NT2/D1 (cell line): ENCODE measurements at places on chromosomes 2 and 18.

GRCh38 chr2:157355618-157356017 lies 30.0 kb upstream of the ERMN start:
- DNase-seq: peak; percentile 27

DNA sequence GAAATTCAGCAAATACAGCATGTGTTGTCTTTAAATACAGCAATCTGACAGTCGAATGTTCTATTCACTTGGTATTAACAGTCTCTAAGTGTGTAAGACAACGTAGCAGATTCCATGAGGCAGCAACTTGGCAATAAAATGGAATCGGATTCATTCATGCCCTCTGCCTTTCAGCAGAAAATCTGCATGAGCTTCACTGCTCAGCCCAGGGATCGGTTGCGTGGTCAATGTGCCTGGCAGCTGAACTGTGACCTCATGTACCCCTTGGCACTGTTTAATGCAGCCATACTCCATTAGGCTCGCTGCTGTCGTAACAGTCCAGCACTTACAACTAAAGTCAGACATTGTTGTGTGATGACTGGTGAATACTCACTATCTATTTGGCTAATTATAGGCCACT lies 17.7 kb upstream of the RGPD4 start:
- DNase-seq: no peak

DNA sequence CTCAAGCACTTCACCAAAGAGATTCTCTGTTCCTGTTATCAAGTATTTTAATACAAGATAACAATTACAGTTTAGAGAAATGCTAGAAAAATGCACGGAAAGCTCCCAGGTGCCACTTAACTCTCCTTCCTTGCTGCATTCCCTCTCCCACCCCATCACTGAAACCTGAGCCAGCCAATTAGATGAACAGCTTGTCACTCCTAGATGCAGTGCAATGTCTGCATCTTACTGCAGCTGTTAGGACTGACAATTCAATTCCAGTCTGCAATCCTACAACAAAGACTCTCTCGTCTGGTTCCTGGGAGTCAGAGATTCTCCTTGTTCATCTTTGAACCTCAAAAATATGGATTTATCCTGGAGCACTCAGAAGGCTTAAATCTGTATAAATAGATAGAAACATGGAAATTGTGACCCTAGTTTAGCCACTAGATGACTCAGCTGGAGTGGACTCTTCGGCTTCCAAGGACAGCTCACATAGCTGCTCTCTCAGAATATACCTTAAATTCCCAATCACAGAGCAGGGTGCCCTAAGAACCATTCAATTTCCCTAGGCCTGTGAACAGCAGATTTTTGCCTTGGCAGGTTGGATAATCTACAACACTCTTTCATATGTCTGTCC lies 311.1 kb downstream of the NRXN1 start:
- DNase-seq: no peak

DNA sequence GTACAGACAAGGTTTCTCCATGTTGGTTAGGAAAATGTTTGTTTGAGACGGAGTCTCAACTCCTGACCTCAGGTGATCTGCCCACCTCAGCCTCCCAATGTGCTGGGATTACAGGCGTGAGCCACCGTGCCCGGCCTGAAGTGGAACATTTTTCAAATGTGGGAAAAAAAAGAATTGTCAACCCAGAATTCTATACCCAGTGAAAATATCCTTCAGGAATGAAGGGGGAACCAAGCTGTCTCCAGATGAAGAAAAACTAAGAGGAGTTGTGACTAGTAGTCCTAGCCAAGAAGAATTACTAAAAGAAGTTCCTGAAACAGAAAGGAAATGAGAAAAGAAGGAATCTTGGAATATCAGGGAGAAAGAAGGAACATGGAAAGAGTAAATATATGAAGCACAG lies 25.7 kb downstream of the RAPGEF4 start:
- DNase-seq: no peak

- DNase-seq: no peak
Measured at GRCh38 chr2:147351784-147352183, 493.0 kb upstream of the ACVR2A start.

- no peak for DNase-seq
Measured at GRCh38 chr18:2847317-2848246, 776 bp downstream of the EMILIN2 start.

DNA sequence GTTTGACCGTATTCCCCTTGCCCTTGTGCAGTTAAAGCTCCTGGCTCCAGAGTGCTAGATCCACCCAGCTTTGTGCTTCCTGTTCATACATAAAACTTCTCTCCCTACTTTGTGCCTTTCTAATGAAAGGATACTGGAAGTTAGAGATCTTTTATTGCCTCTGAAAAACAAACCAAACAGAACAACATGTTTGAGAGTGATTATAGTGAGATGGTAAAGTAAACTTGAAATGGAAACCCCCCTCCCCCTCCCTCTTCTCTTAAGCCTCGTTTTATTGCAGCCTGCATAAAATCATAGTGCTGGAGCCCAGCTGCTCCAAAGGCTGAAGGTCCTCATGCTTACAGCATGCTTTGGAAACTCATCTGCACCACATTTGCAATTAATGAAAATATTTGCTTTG lies 125.1 kb downstream of the TANC1 start:
- no peak for DNase-seq

GRCh38 chr2:37875403-37875906 lies 49.6 kb upstream of the RMDN2 start:
- DNase-seq: no peak

DNA sequence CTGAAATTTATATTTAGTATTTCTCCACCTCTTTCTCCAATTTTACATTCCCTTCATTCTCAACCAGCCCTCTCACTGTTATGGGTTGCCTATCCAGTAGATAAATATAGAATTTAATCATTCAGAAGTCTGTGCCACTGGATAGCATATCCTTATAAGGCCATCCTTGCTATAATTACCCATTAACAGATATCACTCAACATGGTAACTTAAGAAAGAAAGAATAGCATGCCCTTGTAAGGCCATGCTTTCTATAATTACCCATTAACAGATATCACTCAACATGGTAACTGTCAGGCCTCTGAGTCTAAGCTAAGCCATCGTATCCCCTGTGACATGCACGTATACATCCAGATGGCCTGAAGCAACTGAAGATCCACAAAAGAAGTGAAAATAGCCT lies 1137.4 kb upstream of the FAM98A start:
- no peak for DNase-seq

- no peak for DNase-seq
Measured at GRCh38 chr2:95530734-95531133, 46.2 kb upstream of the TRIM43B start.

DNA sequence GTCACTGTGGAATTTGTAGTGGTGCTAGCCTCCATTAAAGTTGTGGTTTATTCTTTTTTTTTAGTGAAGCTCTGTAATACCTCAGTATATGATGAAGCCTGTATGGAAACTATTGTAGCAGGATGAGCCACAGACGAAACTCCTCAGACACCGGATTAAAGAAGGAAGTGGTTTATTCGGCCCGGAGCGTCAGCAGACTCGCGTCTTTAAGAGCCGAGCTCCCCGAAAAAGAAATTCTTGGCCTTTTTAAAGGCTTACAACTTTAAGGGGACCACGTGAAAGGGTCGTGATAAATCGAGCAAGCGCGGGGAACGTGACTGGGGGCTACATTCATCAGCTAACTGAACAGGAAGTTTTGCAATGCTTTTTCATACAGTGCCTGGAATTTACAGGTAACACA lies 8.1 kb upstream of the CCL20 start:
- no peak for DNase-seq

- no peak for DNase-seq
Measured at GRCh38 chr2:196220671-196221070, 49.3 kb upstream of the STK17B start.

DNA sequence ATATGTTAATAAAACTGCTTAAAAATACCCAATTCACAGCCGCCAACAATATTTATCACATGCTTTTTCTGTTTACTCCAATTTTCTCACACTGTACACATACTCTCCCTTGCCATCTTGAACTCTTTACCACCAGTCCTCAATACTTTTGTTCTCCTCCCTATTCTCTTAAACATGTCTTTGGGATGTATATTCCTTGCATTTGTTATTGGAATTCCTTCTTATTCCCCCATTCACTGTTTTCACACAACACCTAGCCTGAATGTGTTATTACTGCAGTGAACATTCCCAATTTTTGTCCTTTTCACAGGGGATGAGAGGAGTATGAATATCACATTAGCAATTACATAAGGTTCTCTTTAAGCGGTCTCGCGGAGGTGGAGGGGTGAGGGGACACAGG lies 94.7 kb downstream of the USP34 start:
- DNase-seq: no peak

- DNase-seq: no peak
Measured at GRCh38 chr2:206040525-206040924, 45.4 kb downstream of the INO80D start.

DNA sequence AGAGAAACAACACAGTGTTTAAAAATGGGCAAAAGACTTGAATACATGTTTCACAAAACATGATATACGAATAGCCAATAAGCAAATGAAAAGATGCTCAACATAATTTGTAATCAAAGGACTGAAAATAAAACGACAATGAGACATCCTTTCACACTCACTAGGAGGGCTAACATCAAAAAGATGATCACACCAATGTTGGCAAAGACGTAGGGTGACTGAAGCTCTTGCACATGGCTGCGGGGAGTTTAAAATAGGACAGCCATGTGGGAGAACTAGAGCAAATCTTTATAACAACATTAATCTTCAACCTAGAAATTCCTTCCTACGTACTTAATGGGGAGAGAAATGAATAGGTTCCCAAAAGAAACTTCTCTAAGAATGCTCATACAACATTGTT lies 19.2 kb upstream of the SEH1L start:
- no peak for DNase-seq

- DNase-seq: no peak
Measured at GRCh38 chr2:136232456-136233172, 114.7 kb upstream of the CXCR4 start.

GRCh38 chr2:191195021-191195420 lies 44.2 kb upstream of the STAT4 start:
- DNase-seq: no peak

DNA sequence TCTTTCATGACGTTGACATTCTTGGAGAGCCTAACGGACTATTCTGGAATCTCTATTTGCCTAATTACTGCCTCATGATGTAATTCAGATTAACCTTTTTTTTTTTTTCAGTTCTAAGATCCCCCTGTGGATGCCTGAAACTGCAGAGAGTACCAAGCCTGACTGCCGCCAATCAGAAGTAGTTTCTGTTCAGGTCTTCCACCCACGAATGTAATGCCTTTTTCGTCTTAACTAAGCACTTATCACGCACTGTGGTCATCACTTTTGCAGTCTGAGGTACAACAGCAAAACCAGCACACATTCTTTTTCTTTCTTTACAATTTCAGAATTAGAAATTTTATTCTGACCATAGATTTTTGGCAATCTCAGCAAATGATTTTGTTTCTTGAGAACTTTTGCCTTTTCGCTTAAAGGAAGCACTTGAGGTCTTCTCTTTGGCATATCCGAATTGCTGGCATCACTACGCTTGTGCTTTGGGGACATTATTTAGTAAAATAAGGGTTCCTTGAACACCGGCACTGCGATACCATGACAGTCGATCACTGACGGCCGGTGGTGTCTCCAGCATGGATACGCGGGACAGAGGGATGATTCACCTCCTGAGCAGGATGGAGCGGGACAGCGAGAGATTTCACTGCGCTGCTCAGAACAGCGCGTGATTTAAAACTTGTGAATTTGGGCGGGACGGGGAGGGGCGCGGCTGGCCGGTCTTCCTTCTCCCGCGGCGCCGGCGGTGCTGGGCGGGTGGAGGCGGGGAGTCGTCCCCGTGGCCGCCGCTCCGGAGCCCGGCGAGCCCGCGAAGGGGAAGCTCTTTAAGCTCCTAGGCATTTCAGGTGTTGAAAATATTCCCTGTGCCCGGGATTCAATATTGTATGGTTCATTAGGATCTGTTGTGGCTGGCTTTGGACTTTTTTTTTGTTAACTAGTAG lies 32.0 kb upstream of the GPR55 start:
- DNase-seq: peak; percentile 36

DNA sequence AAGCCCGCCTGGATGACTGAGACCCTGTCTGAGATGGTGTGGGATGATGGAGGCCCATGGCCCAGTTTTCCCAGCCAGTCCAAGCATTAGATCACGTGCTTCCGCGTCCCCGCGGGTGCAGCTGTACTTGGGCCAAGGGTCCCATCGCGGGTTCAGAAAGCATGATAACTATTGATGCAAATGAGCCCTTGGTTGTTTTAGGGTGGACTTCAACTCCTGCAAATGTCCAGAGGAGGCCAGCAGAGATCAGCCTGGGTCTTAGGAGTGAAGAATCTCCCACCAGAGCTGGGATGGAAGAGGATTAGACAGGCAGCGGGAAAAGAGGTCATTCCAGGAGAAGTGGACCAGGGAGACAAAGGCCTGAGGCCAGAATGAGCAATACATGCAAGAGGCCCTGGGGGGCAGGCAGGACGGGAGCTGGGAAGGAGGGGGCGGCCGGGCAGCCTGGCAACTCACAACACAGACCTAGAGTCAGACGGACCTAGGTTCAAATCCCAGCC lies 89.9 kb upstream of the TMEM247 start:
- no peak for DNase-seq

DNA sequence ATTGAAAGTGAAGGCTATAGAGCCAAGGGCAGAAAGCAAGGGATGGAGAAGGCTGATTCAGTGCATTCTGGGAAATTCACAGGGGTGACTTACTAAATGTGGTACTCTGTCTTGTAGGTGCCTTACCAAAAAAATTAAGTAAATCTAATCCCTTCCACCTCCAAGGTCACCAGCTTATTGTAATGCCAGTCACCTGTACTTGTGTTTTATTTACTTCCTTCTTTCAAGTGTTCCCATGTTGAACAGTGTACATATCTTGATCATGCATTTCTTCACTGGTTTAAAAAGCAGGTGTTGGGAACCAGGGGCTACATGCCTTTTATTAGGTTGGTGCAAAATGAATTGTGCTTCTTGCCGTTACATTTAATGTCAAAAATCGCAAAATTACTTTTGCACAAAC lies 137.0 kb upstream of the ARHGAP28 start:
- no peak for DNase-seq

DNA sequence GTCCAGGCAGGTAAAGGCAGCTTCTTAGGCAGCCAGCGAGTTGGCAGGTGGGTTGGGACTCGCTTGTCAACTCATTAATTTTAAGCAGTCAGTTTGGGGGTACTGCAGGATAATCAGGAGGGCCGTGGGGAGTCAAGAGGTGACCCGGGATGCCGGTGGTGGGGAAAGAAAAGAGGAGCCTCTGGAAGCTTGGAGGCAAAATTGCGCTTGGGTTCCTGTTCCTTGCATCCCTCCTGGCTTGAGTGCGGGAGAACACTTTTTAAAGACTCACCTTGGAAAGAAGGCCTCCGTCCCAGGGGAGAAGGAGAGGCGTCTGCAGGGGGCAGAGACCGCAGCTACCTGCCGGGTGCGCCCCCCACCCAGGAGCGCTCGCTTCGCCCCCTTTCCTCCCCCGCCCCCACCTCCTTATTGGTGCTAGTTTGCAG lies at the start of gene KCNJ3:
Gene KCNJ3, plus strand, starts transcription at position 400 of the 425 bp plus-strand sequence. CDS start 81 bp downstream, outside the sequence.
- DNase-seq: no peak

GRCh38 chr2:650343-651310 lies 26.6 kb downstream of the TMEM18 start:
- DNase-seq: no peak

GRCh38 chr2:109686921-109687320 lies 72.8 kb downstream of the SOWAHC start:
- DNase-seq: no peak

GRCh38 chr18:37639846-37640245 lies 74.2 kb upstream of the CELF4 start:
- no peak for DNase-seq

- DNase-seq: no peak
Measured at GRCh38 chr2:226080334-226080733, 680.8 kb downstream of the NYAP2 start.
